ENCODE measurements at places on chromosomes 5 and 9. TPM values are rescaled to one million over a fixed set of nuclear protein-coding genes. Genes with fewer than 3 reads are reported as not detected.

CENPH gene
- 3.4 TPM for total RNA-seq

SCGB3A1 gene
- not detected for total RNA-seq

IGIP gene
- total RNA-seq: 12.3 TPM

STING1 gene
- 92.0 TPM for total RNA-seq

PLEKHG4B gene
- 0.06 TPM for total RNA-seq

DOK3 gene
- 5.3 TPM for total RNA-seq

ADAMTS6 gene
- total RNA-seq: 1.7 TPM

FBLL1 gene
- 0.21 TPM for total RNA-seq

ZFYVE16 gene
- total RNA-seq: 45.5 TPM

GHR gene
- total RNA-seq: 22.4 TPM

TBC1D9B gene
- total RNA-seq: 53.5 TPM

ANKRD20A1 gene
- 1.8 TPM for total RNA-seq

C9orf50 gene
- total RNA-seq: not detected

KCNT1 gene
- total RNA-seq: 1.2 TPM

WNT8A gene
- not detected for total RNA-seq

GABRA1 gene
- not detected for total RNA-seq

COL27A1 gene
- 9.2 TPM for total RNA-seq

TMOD1 gene
- 149 TPM for total RNA-seq

SFXN1 gene
- total RNA-seq: 39.2 TPM

ZBED3 gene
- total RNA-seq: 10.0 TPM

PCDHB11 gene
- total RNA-seq: 3.3 TPM

LCN1 gene
- 2.0 TPM for total RNA-seq

CORO2A gene
- 0.60 TPM for total RNA-seq

HEMGN gene
- total RNA-seq: 0.10 TPM

NOL8 gene
- total RNA-seq: 17.6 TPM

EIF4E1B gene
- not detected for total RNA-seq

COL23A1 gene
- 5.5 TPM for total RNA-seq

GLIPR2 gene
- 19.7 TPM for total RNA-seq

SUSD3 gene
- total RNA-seq: 2.4 TPM

TAF11L10 gene
- total RNA-seq: not detected

All from left cardiac atrium (tissue), 4 donors.